ENCODE measurements at places on chromosomes 2 and 18.

GRCh38 chr2:33133454-33133952 is 186.8 kb downstream of the LTBP1 start:
- no peak for DNase-seq

GRCh38 chr2:148643421-148643820 is 1.1 kb upstream of the EPC2 start:
- no peak for DNase-seq

GRCh38 chr2:219523031-219523671 is 8.9 kb downstream of the ASIC4 start:
- no peak for DNase-seq

DNA sequence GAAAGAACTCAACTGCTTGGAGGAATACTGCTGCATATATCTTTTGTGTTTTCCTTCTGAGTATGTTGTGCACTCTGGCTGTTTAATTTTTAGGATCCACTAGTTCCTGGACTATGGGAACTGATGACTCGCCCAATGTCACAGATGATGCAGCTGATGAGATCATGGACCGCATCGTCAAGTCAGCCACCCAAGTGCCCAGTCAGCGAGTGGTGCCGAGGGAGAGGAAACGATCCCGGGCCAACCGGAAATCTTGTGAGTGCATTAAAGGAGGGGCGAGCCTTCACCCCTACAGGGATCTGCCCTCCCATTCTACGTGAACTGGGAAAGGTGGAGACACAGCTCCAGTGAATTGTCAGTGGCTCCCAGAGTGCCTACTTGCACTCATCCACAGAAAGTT is 59.6 kb downstream of the TPGS2 start:
- DNase-seq = no peak

GRCh38 chr18:55587418-55588110 is 428 bp downstream of the TCF4 start:
- DNase-seq = no peak

DNA sequence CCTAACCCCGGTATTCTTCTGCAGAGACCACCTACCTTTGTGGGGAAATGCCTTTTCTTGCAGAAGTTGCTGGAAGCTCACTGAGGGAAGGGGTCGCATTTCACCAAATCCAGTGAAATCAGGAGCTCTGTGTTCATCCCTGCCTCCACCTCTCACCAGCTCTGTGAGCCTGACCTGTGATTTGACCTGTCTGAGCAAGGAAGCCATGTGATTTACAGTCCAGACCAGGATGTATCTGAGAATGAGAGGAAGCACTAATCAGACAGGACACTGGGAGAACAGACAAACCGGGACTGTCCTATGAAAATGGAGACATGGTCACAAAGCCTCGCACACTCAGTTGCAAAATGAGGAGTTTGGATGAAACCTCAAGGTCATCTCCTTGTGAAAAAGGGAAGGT is 285.4 kb downstream of the BCL11A start:
- no peak for DNase-seq

- DNase-seq = no peak
Observed at GRCh38 chr2:7007488-7007845, 90.3 kb downstream of the RNF144A start.

- no peak for DNase-seq
Observed at GRCh38 chr18:63970809-63971205, 926 bp downstream of the SERPINB8 start.

DNA sequence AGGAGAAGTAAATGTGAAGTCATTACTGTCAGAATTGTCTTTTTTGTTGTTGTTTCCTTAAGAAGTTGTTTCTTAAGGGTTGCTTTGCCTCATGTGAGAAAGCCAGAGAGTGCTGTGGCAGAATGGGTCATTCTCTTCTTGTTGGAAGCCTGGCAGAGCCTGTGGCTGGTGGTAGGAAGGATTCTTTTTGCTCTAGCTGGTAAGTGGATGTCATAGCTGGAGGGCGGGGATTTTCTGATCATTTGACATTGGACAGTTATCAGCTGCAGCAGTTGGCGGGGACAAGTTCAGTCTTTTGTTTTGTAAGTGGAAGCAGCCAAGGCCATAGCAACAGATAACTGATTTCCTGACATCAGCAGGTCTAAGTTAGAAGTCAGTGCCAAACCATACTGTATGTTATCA is 5.5 kb upstream of the RMDN2 start:
- no peak for DNase-seq

- no peak for DNase-seq
Observed at GRCh38 chr2:112794131-112794733, 9.9 kb upstream of the IL1A start.

- DNase-seq = no peak
Observed at GRCh38 chr2:79734518-79734917, 221.7 kb downstream of the CTNNA2 start.

DNA sequence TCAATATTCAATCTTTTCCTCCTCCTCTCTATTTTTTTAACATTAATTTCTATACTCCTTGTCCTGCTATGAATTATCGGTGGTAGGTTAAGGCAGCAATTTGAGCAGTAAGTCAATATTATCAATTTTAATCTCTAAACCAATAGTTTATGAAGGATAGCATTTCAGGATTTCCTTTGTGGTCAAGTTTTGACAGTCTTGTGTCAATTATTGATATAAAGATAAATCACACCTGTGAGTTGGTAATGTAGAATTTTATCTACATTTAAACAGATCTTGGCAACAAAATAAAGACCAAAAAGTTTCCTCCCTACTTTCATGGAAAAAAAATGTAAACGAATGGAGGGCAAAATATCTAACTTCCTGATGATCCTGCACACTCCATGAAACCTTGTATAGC is 87.3 kb downstream of the IKZF2 start:
- DNase-seq = no peak

DNA sequence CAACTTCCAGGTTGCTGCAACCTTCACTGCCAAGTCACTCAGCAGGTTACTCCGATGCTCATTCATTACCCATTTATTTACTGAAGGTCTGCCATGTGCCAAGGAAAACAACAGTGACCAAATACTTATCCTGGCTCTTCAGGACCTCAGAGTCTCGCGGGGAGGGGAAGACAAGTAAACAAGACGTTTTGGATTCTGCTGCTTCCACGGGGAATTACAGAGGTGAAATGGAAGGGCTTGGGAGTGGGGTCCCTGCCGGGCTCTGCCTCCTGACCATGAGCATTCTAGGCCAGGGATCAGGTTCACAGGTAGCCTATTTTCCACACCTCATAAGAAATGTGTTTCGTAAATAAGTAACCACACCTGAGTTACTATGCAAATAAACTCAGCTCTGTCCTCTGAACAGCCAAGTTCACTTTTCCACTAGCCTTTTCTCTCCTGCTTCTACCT is 68.1 kb downstream of the CLHC1 start:
- DNase-seq = no peak

DNA sequence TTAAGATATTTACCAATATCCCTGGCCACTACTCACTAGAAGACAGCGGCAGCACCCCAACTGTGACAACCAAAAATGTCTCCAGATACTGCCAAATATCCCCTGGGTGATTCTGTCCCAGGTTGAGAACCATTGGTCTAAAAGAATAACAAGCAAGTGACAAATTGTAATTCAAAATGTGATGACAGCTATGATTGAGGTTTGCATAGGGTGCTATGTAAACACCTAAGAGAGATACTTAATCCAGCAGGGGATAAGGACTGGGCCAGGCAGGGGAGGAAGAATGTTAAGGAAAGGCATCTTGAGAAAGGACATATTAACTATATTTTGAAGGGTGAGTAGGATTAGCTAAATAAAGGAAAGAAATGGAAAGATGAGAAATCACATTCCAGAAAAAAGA is 38.0 kb upstream of the ENOSF1 start:
- no peak for DNase-seq

GRCh38 chr2:226440127-226440918 is 359.3 kb downstream of the IRS1 start:
- no peak for DNase-seq

GRCh38 chr18:21085579-21086166 is 25.9 kb downstream of the ROCK1 start:
- DNase-seq = no peak

- DNase-seq = no peak
Observed at GRCh38 chr18:10045296-10045891, 131.6 kb downstream of the VAPA start.

GRCh38 chr2:223316342-223316741 is 264.4 kb downstream of the KCNE4 start:
- no peak for DNase-seq

- no peak for DNase-seq
Observed at GRCh38 chr2:68094111-68094510, 31.3 kb upstream of the C1D start.

All from stimulated activated CD8-positive, alpha-beta memory T cell treated with anti-CD3 and anti-CD28 coated beads, Interleukin-15, amount 100 ng/mL, for 4 hours (primary cell).